Stimulated activated CD8-positive, alpha-beta memory T cell treated with anti-CD3 and anti-CD28 coated beads, Interleukin-4, amount 100 ng/mL, for 4 hours (primary cell): ENCODE measurements at places on chromosomes 12 and 14.
A peak's percentile ranks its signal among the peaks of the same experiment; 100 is the strongest.

GRCh38 chr12:120862664-120863063 lies 41.5 kb downstream of the SPPL3 start:
- no peak for DNase-seq

DNA sequence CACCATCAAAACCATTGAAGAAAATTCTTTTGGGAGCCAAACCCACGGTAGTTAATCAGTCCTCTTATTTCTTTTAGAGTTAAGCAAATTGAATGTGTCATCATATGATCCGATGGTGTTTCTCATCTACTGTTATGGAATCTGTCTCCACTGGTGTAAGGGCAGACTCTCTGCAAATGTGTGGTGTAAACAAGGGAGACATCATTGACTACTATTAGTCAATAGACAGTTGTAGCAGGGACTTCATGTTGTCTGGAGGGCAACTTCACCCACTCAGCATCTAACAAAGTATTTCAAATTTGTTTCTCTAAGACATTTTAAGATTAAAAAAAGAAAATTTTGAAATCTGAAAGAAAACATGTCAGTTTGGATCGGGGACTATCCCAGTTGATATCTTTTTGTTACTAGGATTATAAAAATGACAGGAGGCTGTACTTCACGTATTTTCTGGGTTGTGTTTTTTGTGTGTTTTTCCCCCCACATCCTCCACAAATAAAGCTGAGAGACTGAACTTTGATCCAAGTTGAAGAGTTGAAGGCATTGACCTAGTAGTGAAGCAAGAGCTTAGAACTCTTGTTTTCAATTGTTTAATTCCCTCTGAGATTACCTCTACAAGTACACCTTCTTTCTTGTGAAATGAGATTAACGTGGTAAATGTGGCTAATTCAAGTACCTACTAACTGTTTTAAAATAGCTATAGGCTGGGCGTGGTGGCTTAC lies 4.0 kb downstream of the GOLGA5 start:
- DNase-seq: no peak

- DNase-seq: no peak
These were observed 10.6 kb downstream of the TMED10 start for GRCh38 chr14:75165586-75166391.

- no peak for DNase-seq
These were observed 1.5 kb upstream of the BEGAIN start for GRCh38 chr14:100588671-100589070.

DNA sequence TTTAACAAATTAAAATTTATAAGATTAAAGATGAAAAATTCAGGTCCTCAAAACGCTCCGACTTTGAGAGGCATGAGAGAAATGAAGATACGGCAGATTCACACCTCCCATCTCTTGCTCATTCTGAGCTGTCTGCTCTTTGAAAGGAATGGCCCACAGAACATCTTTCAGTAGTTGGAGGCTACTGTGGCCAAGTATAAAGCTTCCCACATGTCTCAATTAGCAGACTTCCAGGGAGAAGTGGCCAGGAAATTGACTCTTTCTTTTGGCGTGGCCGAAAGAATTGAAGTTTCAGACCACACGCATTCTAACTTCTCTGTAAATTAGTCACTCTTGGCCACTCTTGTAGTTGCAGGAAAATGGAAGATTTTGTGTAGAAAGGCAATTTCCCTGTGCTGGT lies 129.2 kb downstream of the DIP2B start:
- no peak for DNase-seq

- DNase-seq: no peak
These were observed 48.4 kb downstream of the CACNA2D4 start for GRCh38 chr12:1870086-1870485.

DNA sequence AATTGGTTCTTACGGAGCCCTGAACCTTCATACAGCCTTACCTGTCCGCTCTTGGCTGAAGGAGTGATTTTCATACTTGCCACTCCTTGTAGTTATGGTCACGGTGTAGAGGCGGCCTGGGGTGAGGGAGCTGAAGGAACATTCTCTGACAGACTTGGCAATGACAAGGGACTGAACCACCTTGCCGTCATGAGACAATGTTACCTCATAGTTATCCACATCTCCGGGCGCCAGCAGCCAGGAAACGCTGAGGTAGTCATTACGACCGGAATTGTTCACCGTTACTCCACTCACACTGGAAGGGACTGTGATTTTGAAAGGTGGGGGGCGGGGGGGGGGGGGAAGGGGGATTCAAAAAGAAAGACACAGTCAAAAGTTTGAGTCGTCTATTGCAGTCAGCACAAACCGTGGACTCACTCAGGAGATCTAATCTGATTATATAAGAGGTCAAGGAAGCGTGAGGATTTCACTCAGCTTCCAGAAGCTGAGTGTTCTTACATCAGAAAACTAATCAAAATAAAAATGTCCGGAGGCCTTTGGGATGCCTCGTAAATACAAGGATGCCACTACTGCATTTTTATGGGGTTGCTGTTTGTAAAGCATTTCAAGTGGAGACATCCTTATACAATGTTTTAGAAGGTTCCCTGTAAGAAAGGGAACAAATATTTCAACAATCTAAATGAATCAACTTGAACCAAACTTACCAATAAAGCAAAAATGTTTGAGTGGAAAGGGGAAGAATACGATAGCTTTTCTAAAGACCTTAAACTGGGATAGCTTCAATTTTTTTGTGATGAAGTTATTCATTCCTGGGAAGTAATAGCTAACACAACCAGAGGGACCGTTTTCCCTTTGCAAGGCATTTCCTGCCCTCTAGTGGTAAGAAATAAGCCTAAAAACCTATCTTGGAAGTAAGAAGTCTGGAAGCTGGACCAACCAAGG lies 60.6 kb downstream of the PTPRB start:
- no peak for DNase-seq

GRCh38 chr14:43168371-43168925 lies 1338.6 kb downstream of the FSCB start:
- DNase-seq: no peak

GRCh38 chr14:96797582-96798349 lies 584 bp downstream of the VRK1 start:
- DNase-seq: peak; percentile 0

GRCh38 chr12:76920172-76921099 lies 41.6 kb upstream of the CSRP2 start:
- DNase-seq: no peak

- DNase-seq: no peak
These were observed 134.0 kb upstream of the CPSF6 start for GRCh38 chr12:69105101-69105962.

GRCh38 chr12:89040146-89040964 lies 311.9 kb downstream of the DUSP6 start:
- peak; percentile 59 for DNase-seq

DNA sequence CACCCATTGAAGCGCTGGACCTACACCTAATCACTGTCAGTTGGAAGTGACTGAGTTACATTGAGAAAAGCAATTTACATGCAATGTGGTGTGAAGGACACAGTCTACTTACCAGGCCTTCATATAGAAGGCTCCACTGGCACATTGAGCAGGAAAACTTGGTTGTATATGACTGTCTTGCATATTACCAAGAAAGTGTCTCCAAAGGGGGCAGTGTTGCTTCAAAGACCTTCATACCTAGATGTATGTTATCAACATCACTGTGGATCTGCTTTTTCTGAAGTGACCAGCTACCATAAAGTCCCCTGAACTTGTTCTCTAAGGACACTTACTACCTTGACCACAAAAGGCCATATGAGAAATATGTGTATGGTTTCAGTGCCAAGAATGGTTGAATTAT lies 64.1 kb downstream of the NELL2 start:
- DNase-seq: no peak

GRCh38 chr12:90193500-90193899 lies 484.9 kb upstream of the ATP2B1 start:
- no peak for DNase-seq

DNA sequence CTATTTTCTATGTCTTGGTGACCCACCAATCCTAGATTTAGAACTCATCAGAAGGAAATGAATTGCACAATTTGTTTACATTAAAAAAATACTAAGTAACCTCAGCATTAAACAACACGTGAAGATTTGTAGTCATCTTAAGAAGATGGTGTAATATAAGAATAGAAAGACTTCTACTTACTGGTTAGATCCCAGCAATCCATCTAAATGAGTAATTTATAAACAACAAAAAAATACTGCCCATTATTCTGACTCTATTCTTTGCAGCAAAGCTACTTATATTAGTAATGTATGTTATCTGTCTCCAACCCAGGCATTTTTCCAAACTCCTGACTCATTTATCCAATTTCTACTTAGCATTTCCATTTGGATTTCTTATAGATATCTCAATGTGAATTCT lies 67.8 kb downstream of the CD163L1 start:
- no peak for DNase-seq

- no peak for DNase-seq
These were observed 52.3 kb downstream of the KCNK10 start for GRCh38 chr14:88270776-88271175.

- no peak for DNase-seq
These were observed 261.6 kb downstream of the DACT1 start for GRCh38 chr14:58899317-58899713.

DNA sequence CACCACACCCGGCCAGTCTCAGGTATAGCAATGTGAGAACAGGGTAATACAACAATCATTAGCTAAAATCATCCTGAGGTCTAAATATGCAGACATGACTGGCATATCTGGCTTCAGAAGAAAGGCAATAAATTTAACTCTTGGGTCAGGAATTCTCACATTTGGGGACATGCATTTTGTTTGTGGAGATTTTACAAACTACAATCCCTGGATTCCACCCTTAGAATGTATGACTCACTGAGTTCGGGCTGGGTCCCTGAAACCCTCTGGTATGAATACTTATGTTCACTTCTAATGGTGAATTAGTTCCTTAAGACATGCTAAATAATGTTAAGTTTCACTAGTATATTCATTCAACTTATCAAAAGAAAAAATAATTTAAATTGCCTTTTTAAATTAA lies 98.9 kb upstream of the HMGA2 start:
- DNase-seq: no peak

DNA sequence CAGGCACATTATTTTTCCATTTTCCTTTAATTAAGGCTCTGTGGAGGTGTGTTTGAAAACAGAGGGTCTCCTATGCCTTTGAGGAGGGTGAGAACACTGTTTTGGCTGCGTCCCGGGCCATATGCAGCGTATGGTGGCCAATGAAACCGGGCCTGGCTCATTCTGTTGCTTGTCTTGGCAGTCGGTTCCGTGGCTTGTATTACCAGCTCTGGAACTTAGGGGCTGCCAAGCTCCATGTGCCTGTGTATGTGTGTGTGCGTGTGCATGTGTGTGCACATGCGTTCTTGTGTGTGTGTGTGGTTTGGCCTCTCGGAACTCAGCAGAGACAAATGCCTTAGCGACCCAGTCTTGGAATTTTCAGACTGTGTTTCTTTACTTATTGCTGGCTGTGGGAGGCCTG lies 2.7 kb downstream of the JDP2 start:
- DNase-seq: no peak

GRCh38 chr14:63966407-63966806 lies 113.6 kb downstream of the SYNE2 start:
- DNase-seq: no peak

GRCh38 chr12:88238406-88238805 lies 96.3 kb downstream of the TMTC3 start:
- no peak for DNase-seq
